ENCODE measurements at places on chromosomes 16 and 17. TPM values are rescaled to one million over a fixed set of nuclear protein-coding genes. Genes with fewer than 3 reads are reported as not detected.
A peak's percentile ranks its signal among the peaks of the same experiment; 100 is the strongest.

Gene NMT1
- total RNA-seq = 55.1 TPM

Gene BMERB1
- 42.1 TPM for total RNA-seq

Gene LITAFD
- total RNA-seq = 0.48 TPM

Gene SGSH
- 5.8 TPM for total RNA-seq

DNA sequence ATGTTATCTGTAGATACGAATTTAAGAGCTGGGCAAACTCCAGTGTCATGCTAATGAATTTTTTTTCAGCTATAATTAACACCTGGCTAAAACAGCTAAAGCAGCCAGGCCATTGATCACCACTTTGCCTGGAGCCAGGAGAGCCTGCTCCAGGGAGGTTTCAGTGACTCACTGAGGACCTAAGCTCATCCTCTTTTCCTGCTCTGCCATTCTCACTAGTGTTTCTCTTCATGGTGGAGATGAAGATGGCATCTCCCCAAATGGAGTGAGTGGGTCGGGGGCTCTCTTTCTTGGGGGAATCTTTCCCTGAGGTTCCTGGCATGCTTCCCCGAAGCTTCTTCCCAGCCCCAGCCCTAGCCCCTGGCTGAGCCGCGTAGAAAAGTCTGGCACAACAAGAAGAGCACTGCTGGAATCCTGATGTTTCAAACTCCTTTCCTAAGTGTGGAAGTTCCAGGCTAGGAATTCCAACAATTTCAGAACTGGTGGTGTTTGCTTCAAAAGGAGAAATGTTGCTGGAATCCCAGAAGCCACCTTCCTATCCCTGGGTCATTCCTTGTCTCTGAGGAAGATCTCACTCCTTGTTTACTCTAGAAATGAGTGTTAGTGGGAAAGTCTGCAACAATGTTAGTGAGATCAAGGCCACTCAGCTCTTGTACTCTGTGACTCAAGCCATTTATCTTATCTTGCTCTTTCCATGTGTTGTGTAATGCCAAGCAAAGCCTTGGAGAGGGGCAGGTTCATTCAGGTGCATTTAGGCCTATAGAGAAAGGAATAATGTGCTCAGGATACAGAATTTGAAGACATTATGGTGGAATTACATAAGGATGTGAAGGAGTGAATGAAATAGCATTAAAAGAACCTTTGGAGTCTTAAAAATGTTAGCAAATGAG lies 26.0 kb upstream of the B4GALNT2 start:
- DNase-seq = no peak

GRCh38 chr17:47955497-47956461 lies 1.9 kb downstream of the PRR15L start:
- DNase-seq = no peak

GRCh38 chr16:72895951-72896350 lies 152.0 kb downstream of the ZFHX3 start:
- DNase-seq = no peak

DNA sequence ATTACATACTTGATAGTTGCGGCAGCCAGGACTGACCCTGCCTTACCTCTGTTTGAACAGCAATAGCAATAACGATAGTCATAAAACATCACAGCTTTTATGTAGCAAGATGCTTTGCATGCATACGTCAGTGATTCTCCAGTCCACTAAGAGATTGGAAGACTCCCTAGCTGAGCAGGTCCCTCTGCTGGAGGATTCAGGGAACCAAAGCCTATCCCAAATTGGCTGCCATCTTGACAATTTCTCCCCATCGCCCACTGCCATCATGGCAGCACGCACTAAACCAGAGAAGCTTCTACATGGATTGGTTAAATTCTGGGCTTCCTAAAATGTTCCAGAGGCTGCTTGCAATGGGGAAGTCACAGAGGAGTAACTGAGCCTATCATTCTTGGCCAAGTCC lies 360.6 kb upstream of the XYLT1 start:
- DNase-seq = no peak

GRCh38 chr17:40320756-40321523 lies 12.0 kb downstream of the RARA start:
- peak; percentile 83 for DNase-seq

DNA sequence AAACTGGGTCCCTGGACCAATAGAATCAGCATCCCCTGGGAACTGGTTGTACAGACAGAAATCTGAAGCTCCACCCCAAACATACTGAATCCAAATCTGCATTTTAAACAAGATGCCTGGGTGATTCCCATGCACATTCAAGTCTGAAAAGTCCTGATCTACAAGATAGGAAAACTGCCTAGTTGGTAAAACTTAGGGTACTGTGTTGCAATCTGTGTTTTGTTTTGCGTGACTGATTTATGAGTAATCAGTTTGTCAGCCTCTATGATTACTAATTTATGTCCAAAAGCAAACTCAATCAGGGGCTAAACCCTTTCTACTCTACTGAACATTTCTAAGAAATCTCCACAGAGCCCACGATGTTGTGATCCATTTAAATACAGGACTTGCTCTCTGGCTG lies 103.8 kb downstream of the YPEL2 start:
- peak; percentile 40 for DNase-seq
